Fibroblast of lung (primary cell): ENCODE measurements at places on chromosomes 1 and 21.

DNA sequence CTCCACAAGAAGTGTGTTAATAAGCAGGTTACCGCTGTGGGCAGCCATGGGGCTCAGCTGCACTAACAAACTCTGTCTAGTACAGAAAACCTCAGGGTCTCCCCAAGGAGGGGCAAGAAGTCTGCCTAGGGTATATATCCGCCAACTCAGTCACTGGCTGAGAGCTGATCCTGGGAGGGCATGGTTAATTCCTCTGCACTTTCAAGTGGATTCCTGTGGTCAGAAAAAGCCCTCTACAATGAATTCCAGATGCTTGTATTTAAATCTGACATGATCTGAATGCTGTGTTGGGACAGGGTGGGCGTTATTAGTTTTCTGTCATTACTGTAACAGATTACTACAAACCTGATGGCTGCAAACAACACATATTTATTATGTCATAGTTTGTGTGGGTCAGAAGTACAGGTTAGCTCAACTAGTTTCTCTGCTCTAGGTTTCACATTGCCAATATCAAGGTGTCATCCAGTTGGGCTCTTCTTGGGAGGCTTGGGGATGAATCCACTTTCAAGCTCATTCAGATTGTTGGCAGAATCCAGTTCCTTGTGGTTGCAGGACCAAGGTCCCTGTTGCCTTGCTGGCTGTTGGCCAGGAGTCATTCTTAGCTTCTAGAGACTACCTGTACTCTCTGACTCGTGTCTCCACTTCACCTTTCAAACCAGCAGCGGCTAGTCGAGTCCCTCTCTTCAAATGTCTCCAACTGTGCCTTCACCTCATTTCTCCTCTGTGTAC lies 8.0 kb upstream of the SELE start:
- DNase-seq: peak; percentile 24

GRCh38 chr1:31739346-31739745 lies 24.8 kb downstream of the ADGRB2 start:
- DNase-seq: no peak

DNA sequence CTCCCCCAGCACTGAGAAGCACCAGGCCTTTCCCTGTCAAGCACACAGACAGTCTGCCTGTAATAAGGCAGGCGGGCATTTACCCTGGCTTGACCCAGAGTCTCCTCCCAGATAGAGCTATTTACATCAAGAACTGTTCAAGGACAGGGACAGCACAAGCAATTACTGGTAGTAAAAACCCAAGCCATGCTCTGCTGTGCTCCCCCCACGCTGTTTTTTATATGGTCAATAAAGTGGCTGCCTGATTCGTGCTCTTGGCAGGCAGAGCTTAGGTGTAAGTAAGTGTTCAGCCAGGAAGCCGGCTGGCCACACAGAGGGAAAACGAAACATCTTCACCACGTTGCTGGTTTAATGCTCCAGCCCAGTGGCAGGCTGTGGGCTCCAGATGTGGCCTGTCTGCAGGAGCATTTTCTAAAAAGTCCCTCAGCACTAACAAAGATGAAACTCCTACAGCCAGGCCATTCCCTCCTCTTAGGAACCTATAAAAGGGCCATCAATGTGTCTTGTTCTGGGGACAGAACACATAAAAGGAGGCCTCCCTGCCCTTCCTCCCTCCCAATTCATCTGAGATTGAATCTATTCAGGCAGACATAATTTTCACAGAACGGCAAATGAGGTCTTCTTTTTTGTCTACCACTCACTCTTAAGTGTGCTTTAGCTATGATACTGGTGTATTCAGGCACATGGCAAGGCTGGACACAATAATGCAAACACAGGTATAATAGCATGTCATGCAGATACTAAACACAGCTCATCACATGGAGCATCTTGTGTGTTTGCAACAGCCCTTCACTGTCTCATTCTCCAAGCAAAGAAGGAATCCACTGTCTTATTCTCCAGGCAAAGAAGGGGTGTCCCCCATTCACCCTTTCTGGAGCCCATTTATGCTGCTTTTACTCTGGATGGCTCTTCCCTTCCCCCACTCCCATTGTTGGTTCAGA lies 378.9 kb downstream of the HHAT start:
- no peak for DNase-seq

GRCh38 chr1:161782886-161783285 lies 16.8 kb downstream of the ATF6 start:
- no peak for DNase-seq

GRCh38 chr1:26582836-26583460 lies 53.4 kb downstream of the RPS6KA1 start:
- DNase-seq: peak; percentile 77

- peak; percentile 64 for DNase-seq
Measured at GRCh38 chr1:215156232-215156631, 73.7 kb downstream of the KCNK2 start.
